Heart left ventricle (tissue), 16 donors: ENCODE measurements at places on chromosomes 16 and 17. TPM values are rescaled to one million over a fixed set of nuclear protein-coding genes. Genes with fewer than 3 reads are reported as not detected.

Gene SPNS2
- polyA plus RNA-seq, result 13.7 TPM

Gene DCXR
- 243 TPM for polyA plus RNA-seq

Gene CCL3
- polyA plus RNA-seq, result 0.30 TPM

Gene KRT27
- not detected for polyA plus RNA-seq

- no peak for DNase-seq
Measured at GRCh38 chr17:68497885-68498319, 14.3 kb upstream of the PRKAR1A start.

DNA sequence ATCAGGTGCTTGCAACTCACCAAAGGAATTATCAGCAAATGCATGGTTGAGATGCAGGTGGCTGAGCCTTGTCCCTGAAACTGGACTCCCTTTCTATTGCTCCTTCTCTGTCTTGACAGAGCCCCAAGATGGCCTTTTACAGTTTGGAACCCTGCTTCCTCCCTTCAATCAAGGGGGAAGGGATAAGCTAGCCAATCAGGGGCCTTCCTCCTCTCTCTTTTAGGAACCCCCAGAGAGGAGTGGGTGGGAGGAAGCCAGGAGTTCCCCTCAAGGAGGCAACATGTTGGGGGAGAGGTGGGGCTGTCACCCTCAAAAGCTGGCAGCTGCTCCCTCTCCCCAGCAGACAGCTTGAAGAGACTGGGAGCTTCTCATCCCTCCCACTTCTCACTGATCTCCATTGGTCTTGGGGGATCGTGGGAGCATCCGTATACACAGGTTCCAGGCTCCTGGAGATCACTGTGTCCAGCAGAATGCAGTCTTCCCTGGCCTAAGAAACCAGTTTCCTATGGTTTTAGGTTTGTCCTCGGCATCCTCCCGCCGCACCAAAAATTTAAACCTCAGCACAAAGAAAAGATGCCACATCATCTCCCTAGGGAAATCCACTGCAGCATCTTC, 7.2 kb downstream of the RASL10B start:
- no peak for DNase-seq
